Stimulated activated CD4-positive, alpha-beta T cell treated with anti-CD3 and anti-CD28 coated beads, Interleukin-1b, Interleukin-23, amount 100 ng/mL, for 48 hours (primary cell): ENCODE measurements at places on chromosomes 7 and 10.

DNA sequence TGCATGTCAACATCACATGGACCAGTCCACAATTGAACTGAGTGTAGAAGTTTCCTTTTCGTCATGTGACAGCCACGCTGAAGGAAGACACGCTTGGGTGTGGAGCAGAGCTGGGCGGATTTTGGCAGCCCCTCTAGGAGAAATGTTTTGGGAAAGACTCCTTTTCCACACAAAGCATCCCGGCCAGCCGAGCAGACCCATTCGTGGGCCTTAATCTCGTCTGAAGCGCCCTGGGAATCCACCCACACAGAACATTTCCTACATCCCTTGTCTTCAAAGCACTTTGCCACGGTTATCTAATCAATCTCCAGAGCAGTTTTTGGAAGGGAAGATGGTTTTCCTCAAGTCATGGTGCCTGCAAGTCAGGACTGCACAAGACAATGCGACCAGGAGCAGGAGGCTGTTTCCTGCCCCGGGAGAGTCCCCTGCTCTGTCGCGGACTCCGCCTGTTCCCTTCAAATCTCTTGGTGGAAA, 8.4 kb upstream of the IFT22 start:
- DNase-seq: no peak

- DNase-seq: no peak
These were observed 28.5 kb downstream of the CXCL12 start for GRCh38 chr10:44356139-44357022.

- DNase-seq: no peak
These were observed 128.4 kb downstream of the ZFAND4 start for GRCh38 chr10:45544191-45544590.

GRCh38 chr7:44845451-44845850, 2.4 kb downstream of the H2AZ2 start:
- no peak for DNase-seq

GRCh38 chr10:71496927-71497762, 100.4 kb downstream of the CDH23 start:
- no peak for DNase-seq
